ENCODE measurements at places on chromosomes 6 and 20.

- no peak for DNase-seq
Observed at GRCh38 chr6:117157448-117157847, 107.9 kb upstream of the VGLL2 start.

- no peak for DNase-seq
Observed at GRCh38 chr20:9635750-9636149, 121.4 kb downstream of the LAMP5 start.

- no peak for DNase-seq
Observed at GRCh38 chr6:13478525-13478966, 8.9 kb downstream of the GFOD1 start.

DNA sequence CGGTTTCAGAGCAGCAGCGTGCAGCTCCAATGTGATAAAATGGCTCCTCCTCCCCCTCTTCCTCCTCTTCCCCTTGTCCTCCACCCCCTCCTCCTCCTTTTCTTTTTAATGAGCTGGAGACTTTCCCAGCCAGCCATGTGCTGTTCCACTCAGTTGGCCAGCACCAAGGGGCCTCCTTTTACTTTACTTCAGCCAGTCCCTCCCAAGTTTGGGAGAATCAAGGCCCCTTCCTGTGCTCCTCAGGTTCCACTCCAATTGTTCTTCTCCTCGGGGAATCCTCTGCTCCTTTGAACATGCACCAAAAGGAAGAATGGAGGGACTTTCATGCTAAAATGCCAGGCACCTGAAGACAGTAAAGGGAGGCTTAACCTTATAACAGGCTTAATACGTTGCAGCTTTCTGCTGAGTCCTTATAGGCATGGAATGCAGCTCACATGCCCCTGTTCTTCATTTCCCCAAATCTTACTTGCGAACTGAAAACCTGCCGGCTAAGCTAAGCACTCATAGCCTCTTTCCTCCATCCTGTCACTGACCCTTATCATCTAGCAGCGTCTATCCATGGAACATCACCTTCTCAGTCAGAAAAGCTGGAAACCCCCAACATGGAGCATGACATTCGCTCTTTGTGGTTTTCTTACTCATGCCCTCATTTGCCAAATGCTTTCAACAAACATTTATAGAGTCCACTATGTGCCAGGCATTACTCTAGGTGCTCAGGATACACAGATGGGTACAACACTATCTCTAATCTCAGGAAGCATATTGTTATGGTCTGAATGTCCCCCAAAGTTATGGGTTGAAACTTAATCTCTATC, 170.6 kb downstream of the PHACTR1 start:
- DNase-seq: no peak

- no peak for DNase-seq
Observed at GRCh38 chr20:46177768-46178167, 59.7 kb downstream of the CD40 start.

DNA sequence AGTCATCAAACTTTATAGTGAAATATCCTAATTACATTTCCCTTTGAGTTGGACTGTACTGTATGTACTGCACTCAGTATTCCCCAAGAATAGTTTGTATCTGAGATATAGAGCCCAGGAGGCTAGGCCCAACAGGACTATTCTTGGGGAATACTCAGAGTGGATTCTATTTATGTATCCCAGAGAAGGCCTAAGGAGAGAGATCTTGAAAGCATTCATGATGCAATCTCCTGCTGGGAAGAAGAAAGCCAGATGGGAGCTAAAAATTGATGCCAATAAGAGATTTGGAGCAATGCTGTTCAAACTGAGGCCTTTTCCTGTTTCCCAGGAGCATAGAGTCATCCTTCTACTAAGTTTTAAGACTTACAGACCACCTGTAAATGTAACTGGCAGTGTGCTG, 452.1 kb upstream of the PLCB4 start:
- DNase-seq: no peak

- DNase-seq: no peak
Observed at GRCh38 chr6:44672841-44673240, 285.3 kb downstream of the CDC5L start.

- no peak for DNase-seq
Observed at GRCh38 chr6:72849346-72849745, 227.5 kb downstream of the KCNQ5 start.

DNA sequence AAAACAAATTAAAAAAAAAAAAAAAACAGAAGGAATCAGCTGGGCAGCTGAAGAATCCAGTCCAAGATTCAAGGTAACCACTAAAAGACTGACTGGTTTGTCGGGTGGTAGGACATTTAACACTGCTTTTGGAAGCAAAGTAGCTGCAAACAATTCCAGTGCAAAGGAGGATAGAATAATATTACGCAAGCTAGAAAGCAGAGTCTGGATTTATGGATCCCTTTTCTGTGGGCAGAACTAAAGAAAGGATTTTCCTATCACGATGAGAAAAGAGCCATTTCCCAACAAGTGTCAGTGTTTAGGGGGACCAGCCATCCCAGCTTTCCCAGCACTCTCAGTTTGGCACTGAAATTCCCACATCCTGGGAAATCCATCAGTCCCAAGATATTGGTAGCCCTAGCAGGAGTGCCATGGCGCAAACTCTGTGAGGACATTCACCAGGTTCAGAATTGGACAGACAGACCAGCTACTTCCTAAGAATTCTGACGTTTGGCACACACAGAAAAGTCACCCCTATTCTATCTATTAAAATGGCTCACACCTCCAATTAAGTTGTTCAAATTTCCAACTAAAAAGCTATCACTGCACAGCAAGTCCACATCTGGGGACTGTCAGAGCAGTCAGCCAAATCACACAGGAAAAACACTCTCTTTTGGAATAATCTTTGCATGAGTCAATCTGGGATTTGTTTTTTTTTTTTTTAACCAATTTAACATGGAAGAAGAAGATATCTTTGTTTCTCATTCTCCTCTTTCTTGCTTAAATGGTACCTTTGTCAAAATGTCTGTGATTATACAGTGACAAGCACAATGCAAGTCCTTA, 356.8 kb upstream of the ARID1B start:
- DNase-seq: no peak

DNA sequence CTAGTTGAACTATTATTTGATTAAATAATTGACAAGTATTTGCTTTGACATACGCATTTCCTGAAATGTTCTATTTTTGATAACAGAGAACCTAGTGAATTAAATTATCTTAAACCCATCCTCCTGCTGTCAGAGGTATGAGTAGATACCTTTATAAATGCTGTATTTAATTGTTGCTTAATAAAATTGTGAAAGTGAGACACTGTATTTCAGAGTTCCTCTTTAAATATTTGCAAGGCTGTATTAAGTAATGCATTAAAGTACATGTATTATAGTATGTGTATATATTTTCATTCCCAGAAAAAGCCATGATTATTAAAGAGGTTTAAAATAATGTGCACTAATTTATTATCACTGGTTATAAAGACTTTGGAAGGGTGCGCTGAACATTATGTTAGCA, 483.8 kb downstream of the TFAP2B start:
- no peak for DNase-seq

DNA sequence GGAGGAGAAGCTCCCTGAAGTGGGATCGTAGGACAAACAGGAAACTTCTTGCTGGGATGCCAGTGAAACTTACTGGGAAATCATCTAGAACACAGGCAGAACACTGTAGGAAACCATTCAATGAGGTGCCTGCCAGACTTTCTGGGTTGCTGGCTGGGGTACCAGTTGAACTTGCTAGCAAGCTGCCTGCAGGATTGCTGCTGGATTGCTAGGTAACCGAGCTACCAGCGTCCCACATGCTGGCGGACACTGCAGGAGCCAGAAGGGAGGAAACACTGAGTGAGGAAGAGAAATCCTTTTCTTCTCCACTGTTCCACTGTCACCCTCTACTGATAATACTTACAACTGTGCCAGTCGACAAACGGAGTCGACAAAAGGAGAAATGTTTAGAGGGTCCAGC, 91.3 kb upstream of the SLC35B3 start:
- no peak for DNase-seq

- no peak for DNase-seq
Observed at GRCh38 chr6:93568169-93568568, 148.8 kb upstream of the EPHA7 start.

GRCh38 chr6:7052443-7053011, 55.2 kb upstream of the RREB1 start:
- no peak for DNase-seq

DNA sequence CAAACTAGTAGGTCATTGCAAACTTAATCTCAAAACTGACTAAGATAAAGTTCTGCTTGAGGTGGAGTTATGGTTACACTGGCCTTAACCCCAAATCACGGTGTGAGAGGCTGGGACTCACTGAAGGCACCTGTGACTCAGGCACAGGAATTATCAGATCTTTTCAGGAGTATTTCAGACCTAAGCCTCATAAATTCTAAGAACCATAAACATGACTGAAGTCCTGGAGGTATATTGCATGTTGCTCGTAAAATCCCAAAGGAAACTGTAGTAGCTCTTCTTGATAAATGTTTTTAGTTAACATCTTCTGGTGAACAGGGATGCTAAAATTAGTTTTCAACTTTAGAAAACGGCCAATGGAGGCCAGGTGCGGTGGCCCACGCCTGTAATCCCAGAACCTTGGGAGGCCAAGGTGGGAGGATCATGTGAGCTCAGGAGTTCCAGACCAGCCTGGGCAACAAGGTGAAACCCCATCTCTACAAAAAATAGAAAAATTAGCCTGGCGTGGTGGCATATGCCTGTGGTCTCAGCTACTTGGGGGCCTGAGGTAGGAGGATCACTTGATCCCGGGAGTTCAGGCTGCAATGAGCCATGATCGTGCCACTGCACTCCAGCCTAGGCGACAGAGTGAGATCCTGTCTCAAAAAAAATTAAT, 36.5 kb downstream of the DZANK1 start:
- no peak for DNase-seq

- no peak for DNase-seq
Observed at GRCh38 chr6:33927616-33928015, 123.8 kb upstream of the MLN start.

DNA sequence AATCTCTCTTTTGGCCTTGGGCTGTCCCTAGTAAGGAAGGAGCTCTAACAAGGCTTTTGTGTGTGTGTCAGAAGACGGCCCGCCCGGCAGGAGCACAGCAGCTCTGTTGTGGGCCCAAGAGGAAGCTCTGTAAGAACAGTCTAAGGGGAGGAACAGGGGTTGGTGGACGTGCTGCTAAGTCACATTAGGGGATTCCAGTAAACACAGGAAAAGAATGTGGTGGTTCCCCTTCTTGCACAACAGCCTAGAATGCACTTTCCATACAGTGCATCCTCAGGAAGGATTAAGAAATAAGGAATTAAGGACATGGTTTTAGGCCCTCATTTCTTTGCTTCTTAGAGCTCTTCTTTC, 114.5 kb downstream of the RNF144B start:
- DNase-seq: no peak

DNA sequence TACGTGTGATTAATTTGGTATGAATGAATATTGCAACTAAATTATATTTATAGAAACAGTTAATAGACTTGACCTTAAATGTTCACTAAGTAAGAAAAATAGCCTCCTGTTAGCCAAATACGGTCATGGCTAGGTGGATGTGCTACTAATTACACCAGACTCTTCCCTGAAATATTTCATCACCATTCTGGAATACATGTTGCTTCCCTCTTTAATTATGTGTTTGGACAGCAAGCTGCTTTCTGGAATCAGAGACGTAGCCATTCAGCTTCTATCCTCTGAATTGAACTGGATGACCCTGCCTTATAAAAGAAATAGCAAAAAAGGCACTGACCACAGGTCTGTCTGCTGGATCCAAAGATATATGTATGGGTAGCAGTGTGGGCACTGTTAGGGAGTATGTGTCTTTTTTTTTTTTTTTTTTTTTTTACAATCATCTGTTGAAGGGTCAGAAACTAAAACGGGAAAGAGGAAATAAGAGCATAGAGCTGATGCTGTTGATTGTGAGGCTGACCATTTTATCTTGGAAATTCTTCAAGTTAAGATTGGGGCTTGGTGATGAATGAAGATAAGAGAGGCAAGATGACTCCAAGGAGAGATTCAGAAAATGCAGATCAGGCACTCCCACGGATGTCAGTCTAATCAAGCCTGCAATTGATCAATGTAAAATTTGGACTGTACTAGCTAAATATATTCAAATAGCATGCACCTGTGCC, 283.2 kb upstream of the HSF2 start:
- no peak for DNase-seq

GRCh38 chr6:1439349-1439748, 50.0 kb downstream of the FOXF2 start:
- no peak for DNase-seq

- DNase-seq: no peak
Observed at GRCh38 chr20:46826343-46826984, 68.2 kb upstream of the EYA2 start.

GRCh38 chr6:45377043-45377553, 636 bp downstream of the SUPT3H start:
- DNase-seq: no peak

GRCh38 chr20:12677925-12678324, 330.8 kb upstream of the SPTLC3 start:
- DNase-seq: no peak

- no peak for DNase-seq
Observed at GRCh38 chr20:37310951-37311350, 21.5 kb downstream of the MANBAL start.

DNA sequence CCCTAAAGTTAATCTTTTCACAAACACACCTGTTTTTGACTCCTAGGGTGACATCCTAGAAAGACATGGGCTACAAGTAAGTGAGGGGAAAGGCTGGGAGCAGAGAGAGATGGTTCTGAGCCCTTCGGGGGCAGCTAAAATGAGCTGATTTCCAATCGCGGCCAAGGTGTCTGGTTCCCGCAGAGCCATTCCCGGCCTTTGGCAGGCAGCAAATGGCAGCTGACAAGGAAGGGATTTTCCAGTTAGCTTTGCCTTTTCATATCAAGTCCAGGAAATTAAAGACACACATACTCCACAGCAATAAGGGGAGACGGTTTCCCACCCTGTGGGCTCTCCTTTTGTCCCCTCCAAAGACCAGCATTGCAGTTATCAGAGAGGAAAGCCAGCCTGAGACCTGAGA, 228.5 kb downstream of the ZMYND8 start:
- DNase-seq: no peak

- DNase-seq: no peak
Observed at GRCh38 chr20:35311409-35311808, 19.2 kb upstream of the FAM83C start.

- no peak for DNase-seq
Observed at GRCh38 chr20:62603021-62603906, 39.0 kb upstream of the SLCO4A1 start.

DNA sequence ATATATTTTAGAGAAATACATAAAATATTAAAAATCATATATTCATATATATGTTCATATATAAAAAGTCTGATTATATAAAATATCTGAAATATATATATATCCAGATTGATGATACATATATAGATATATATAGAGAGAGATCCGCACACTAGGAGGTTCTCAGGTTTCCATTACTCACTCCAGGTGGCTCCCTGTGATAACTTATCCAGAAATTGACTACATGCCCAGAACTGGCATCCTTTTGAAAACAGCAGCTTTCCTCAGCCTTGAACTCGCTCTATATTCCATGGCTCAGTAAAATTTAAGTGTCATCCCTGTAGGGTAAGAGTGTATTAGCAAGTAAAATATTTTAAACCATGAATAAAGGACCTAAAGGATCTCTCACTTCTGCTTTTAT, 206.8 kb downstream of the TINAG start:
- no peak for DNase-seq

GRCh38 chr6:97669191-97670031, 386.4 kb upstream of the MMS22L start:
- DNase-seq: no peak
